ENCODE measurements at places on chromosomes 12 and 14. TPM values are rescaled to one million over a fixed set of nuclear protein-coding genes. Genes with fewer than 3 reads are reported as not detected.
A peak's percentile ranks its signal among the peaks of the same experiment; 100 is the strongest.

GRCh38 chr12:62533755-62534107, 67.1 kb downstream of the MON2 start:
- no peak for DNase-seq

- DNase-seq = peak; percentile 94
Observed at GRCh38 chr12:12891080-12891880, at the start of gene GPRC5A. Gene GPRC5A (plus strand): TSS chr12:12891562. CDS start chr12:12908250, 16,688 bp downstream.

RBM19 gene
- total RNA-seq = 30.3 TPM

- no peak for DNase-seq
Observed at GRCh38 chr12:1093166-1093751, 102.2 kb downstream of the ERC1 start.

GRCh38 chr12:62371661-62372060, 95.0 kb upstream of the MON2 start:
- DNase-seq = no peak

DNA sequence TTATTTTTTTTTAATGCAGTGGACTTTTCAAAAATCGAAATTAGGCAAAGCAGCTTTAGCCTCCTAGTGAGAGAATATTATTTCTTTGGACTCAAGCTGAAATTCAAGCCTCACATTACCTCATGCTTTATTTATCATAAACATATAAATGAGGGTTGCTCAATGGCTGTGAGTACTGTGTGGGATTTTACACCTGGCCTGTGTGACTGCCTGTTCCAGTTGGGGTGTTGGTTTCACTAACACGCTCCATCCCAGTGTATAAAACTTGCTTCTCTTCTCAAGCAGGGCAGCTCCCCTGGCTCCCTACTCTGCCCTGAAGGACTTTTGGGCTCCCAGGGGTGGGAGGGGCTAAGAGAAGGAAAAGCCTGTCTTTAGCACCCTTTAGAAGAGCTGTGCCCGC, 15.0 kb downstream of the ANKLE2 start:
- no peak for DNase-seq

GRCh38 chr12:122406701-122407164, 15.7 kb downstream of the CLIP1 start:
- DNase-seq = no peak

- no peak for DNase-seq
Observed at GRCh38 chr14:84090837-84091236, 1439.1 kb upstream of the FLRT2 start.

GRCh38 chr14:75230140-75230792, 48.4 kb upstream of the FOS start:
- DNase-seq = no peak

- no peak for DNase-seq
Observed at GRCh38 chr12:91441993-91442952, 259.7 kb upstream of the DCN start.

- DNase-seq = no peak
Observed at GRCh38 chr12:49892084-49892731, 11.5 kb downstream of the FAIM2 start.

GRCh38 chr12:94689646-94690036, 39.3 kb upstream of the TMCC3 start:
- DNase-seq = no peak

OR4E2 gene
- total RNA-seq = not detected

TSPAN19 gene
- total RNA-seq = not detected

DNA sequence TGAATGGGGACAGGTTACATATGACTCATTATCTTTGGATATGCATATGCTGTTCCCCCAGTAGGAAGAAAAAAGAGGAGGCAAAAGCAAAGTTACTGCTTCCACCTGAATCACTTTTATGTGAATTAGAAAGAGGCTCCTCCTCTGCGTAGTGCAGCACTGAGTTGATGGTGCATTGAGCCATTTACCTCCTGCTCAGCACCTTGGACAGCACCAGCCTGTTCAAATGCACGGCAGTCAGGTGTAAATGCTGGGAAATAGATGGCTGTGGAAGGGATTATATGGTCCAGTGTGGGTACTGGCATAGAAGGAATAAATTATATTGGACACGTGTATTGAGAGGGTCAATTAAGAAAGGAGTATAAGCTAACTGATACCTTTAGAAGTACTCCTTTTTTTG, 541.9 kb upstream of the SEL1L start:
- peak; percentile 51 for DNase-seq

BLOC1S1 gene
- total RNA-seq = 87.3 TPM

DNA sequence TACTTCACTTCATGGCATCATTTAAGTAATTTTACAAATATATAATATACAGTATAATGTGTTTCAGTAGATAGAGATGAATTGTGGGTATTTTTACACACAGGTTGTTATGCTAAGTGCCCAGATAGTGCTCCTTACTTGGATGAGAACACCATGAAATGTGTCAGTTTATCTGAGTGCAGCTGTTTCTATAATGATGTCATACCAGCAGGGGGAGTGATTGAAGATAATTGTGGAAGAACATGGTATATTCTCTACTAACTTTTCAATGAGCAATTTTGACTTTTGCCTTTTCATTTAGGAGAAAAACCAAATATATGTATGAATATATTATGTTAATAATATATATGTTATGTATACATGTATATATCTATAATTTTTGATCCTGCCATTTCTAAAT, 221.6 kb downstream of the LRRK2 start:
- no peak for DNase-seq

SOX5 gene
- total RNA-seq = 58.3 TPM

- no peak for DNase-seq
Observed at GRCh38 chr12:95303476-95303875, 85.9 kb downstream of the VEZT start.

- no peak for DNase-seq
Observed at GRCh38 chr14:72644038-72644437, 249.9 kb downstream of the DPF3 start.

DNA sequence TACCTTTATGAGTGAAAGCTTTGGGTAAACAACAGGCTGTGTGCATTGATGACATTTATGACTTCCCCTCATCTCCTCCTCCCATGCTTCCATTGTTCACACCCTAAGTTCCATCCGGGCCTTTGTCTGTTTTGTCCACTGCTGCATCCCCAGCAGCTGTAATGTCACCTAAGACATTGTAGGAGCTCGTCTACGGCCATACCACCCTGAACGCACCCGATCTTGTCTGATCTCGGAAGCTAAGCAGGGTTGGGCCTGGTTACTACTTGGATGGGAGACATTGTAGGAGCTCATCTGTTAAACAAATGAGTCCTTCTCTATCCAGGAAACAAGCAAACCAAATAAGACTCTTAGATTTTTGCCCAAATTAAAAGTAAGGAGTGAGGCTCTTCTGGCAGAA, 40.4 kb upstream of the SYCP3 start:
- no peak for DNase-seq

DNA sequence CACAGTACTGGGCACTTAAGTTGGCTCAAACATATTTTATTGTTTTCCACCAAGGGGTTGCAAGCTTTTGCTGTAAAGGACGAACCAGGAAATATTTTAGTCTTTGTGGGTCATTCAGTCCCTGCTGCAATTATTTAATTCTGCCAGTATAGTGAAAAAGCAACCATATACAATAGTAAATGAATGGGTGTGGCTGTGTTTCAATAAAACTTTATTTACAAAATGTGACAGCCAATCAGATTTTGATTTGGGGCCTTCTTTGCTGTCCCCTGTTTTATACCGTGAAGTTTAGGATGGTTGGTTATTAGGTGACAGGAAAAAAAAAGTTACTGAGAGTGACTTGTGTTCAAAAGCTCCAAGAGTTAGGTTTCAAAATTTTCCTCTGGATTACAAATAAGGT, 956.4 kb downstream of the AACS start:
- no peak for DNase-seq

- no peak for DNase-seq
Observed at GRCh38 chr12:49049566-49050224, 10.9 kb downstream of the KMT2D start.

CARMIL3 gene
- total RNA-seq = 0.24 TPM

- DNase-seq = no peak
Observed at GRCh38 chr12:106173442-106173841, 34.7 kb upstream of the NUAK1 start.

FAIM2 gene
- 16.4 TPM for total RNA-seq

GRCh38 chr14:67892466-67893100, 73.0 kb downstream of the RAD51B start:
- DNase-seq = no peak

DNA sequence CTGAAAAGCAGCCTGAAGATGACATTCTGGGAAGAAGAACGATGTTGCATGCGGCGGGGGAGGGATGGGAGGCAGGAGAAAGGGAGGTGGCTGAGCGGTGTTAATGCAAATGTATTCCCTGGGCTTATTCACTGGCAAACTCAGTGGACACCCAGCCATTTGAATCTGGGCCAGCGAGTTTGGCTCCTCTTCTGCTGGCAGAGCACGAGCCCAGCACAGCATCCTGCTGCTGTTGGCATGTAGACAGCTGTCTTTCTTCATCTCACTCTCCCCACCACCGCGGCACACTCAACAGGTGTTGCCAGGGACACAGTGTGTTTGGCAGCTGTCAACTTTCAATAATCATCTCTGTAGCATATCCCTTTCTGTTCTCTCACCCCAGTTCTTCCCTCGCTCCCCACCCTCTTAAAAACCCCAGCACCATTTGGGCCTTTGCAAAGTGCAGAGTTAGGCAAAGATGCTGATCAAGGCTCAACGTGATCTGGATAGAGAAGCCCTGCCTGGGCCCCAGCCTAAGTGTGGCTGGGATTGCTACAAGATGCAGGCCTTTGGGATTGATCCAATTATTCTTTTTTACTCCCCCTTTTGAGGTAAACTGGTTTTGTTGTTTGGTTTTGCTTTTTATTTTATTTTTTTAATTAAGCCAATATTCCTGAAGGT, 131.9 kb downstream of the EXOC5 start:
- DNase-seq = no peak

JDP2 gene
- total RNA-seq = 48.3 TPM

GRCh38 chr12:102912258-102912657, 4.8 kb downstream of the PAH start:
- no peak for DNase-seq

DNA sequence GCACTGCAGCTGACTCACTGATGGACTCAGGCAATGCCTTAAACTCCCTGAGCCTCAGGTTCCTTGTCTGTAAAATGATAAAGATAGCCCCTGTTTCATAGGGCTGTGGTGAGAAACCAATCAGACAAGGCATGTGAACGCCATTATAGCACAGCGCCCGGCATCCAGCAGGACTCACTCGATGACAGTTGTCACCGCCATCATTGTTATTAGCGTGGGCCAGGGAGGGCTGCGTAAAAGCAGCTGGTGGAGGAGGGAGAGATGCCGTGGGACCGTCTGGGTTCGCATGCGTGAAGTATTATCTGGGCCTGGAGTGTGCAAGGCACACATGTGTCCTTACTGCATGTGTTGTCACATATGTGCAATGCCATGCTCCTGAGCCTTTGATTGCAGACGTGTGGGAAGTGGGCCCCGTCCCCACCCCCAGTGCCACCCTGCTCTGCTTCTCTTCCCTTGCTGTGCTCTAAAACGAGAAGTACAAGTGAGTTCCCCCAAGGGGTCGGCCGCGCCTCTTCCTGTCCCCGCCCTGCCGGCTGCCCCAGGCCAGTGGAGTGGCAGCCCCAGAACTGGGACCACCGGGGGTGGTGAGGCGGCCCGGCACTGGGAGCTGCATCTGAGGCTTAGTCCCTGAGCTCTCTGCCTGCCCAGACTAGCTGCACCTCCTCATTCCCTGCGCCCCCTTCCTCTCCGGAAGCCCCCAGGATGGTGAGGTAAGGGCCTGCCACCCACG, at the start of gene PTPN6:
TSS of gene PTPN6 (plus strand) at position 546 of the 730 bp plus-strand sequence. CDS start at position 703, 157 bp downstream.
- DNase-seq = peak; percentile 84

DNA sequence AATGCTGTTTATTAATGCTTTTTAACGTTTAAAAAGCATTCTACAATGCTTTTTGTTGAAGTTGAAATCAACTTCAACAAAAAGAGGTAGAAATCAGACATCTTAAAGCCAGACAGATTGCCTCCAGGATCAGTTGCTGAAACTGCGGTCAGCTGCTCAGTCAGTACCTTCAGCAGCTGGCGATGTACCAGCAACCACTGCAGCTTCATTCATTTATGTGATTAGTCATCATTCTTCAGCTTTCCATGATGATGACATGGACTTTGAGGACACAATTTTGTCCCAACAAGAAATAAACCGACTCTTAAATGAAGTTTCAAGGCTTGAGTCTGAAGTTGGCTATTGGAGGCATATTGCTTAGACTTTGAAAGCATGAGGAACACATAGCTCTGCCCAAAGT, 31.5 kb upstream of the NUAK1 start:
- no peak for DNase-seq

GRCh38 chr12:109798691-109799090, 34.5 kb downstream of the TRPV4 start:
- DNase-seq = no peak

ENDOU gene
- total RNA-seq = 1.7 TPM

- no peak for DNase-seq
Observed at GRCh38 chr12:52774629-52775250, 2.4 kb downstream of the KRT76 start.

KERA gene
- total RNA-seq = not detected

EXOC3L4 gene
- total RNA-seq = 4.8 TPM

- no peak for DNase-seq
Observed at GRCh38 chr14:56049536-56049935, 68.7 kb upstream of the PELI2 start.

VDR gene
- total RNA-seq = 9.3 TPM

TSPAN11 gene
- 2.8 TPM for total RNA-seq

GRCh38 chr12:127767656-127768055, 499.3 kb upstream of the TMEM132C start:
- no peak for DNase-seq

KRT5 gene
- 0.87 TPM for total RNA-seq

TAS2R20 gene
- total RNA-seq = 4.8 TPM

DNA sequence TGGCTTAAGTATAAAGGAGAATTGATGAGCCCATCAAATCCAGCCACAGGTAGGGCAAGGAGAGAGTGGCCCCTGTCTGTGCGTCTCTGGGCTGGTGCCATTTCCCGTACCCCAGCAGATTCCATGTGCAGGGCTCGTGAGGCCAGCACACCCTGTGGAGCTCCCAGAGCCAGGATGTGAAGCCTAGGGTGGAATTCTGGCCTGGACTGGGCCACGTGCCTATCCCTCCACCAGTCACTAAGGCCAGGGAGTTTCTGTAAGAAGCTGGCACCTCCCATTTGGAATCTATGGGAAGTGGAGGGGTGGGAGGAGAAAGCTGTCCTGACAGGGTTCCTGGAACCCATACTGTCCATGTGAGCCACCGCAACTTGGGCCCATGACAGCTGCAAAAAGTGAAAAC, 148.5 kb downstream of the FOXN3 start:
- DNase-seq = no peak

DNA sequence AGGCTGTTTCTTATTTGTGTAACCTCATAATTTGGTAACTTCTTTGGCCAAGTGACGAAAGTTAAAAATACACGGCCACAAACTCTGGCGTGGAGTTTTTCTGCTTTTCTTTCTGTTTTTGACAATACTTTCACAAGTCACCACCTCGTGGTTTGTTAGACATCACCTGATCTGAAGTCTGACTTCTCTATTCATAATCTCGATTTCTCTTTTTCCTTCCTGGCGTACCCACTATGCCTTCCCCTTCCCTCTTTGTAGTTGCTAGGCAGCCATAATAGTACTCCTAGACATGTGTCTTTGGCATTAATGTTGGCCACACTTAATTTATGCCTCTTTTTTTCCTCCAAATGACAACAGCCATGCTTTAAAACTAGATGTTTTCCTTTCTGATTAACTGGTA, 97.6 kb downstream of the POLR3B start:
- no peak for DNase-seq
